ENCODE measurements at places on chromosomes 3 and 15. TPM values are rescaled to one million over a fixed set of nuclear protein-coding genes. Genes with fewer than 3 reads are reported as not detected.

GRCh38 chr15:74421302-74422245 is 12.2 kb downstream of the SEMA7A start:
- no peak for ATAC-seq

GRCh38 chr3:144593881-144594280 is 622.3 kb downstream of the DIPK2A start:
- no peak for ATAC-seq

- no peak for ATAC-seq
Measured at GRCh38 chr3:168583977-168584376, 488.3 kb upstream of the GOLIM4 start.

GRCh38 chr3:177740254-177740653 is 543.0 kb upstream of the TBL1XR1 start:
- no peak for ATAC-seq

DNA sequence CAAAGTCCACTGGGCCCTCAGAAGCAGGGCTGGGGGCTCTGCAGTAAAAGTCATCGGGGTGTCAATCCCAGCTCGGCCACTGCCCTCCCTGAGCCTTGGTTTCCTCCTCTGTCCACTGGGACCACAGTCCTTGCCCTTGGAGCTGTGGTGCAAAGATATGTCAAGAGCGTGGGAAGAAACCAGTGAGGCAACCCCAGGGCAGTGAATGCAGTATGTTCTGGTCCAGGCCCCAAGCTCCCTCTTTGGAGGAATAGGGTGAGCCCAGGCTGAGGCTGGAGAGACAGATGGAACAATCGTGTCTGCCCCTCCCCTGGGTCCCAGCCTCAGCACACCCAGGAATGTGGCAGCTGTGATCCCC is 779 bp downstream of the GRIP2 start:
- no peak for ATAC-seq

GRCh38 chr3:120368172-120368571 is 19.0 kb upstream of the LRRC58 start:
- no peak for ATAC-seq

DNA sequence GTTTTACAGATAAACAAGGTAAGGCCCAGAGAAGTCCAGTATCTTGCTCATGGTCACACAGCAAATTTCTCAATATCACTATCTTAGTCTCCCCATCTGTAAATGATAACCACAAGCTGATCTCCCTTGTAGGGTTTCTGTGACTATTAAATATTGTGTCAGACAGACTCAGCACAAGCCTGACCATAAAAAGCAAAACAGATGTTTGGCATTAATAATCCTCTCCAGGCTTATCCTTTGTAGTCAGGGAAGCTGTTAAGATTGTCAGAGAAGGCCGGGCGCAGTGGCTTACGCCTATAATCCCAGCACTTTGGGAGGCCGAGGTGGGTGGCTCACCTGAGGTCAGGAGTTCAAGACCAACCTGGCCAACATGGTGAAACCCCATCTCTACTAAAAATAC is 173.2 kb upstream of the PRICKLE2 start:
- ATAC-seq = no peak

GRCh38 chr3:126544596-126545281 is 14.0 kb downstream of the C3orf22 start:
- ATAC-seq = no peak

DNA sequence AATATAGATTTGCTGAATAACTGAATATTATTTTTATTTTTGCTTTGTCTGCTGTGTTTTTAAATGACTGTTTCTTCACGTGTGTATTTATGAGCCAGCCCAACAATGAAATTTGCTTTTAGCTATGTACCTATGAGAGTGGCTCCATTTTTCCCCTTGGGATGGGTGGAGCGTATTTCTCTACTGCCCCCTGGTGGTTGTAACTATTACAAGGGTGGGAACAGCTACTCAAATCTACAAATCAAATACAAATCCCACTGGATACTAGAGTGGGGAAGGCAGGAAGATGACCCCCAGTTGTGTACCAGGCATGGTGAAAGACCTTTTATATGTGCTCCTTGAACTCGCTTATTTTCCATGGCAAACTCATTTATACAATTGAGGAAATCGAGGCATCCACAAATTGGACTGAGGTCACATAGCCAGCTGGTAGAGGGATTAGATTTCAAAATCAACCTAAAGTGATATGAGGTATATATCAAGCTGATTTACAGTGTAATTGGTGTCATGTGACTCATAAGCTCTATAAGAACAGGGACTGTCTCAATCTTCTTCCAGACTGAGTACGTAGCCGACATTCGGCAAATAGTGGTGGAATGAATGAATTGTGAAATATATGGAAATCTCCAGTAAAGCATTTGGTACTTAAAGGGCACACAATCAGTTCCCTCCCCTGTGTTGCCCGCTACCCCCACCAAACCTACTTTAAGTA is 69.5 kb upstream of the VEPH1 start:
- peak; percentile 35 for ATAC-seq

- ATAC-seq = no peak
Measured at GRCh38 chr3:77466562-77467115, 426.7 kb downstream of the ROBO2 start.

DNA sequence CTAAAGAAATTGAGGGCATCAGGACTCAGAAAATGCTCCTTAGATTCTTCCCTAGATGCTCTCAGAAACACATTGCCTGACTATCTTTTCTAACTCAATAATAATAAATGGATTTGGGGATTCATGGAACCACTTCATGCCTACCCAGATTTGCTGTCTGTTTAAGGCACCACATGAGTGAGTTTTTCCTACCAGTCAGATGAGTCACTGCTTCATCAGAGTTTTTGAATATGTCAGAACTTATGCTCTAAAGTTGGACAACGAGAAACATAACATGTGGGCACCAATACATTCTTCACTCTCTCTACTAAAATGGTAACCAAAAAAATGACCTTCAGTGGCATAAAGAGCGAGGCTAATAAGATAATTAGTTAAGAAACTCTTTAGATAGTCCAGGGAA is 1135.1 kb downstream of the TUSC7 start:
- ATAC-seq = no peak

MYH15 gene
- total RNA-seq = 0.26 TPM

SLC35G2 gene
- 9.6 TPM for total RNA-seq
